NT2/D1 (cell line): ENCODE measurements at places on chromosomes 2 and 18.

DNA sequence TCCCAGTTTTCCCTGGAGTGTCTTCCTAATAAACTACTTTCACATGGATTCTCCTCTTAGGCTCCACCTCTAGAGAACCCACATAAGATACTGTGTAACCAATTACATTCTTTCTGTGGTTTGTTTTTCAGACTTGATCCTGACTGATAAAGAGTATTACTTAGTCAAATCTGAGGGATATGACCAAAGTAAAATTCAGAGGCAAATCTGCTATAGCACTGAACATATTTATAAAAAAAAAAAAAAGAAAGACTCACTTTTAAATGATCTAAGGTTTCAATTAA, 13.9 kb downstream of the CKAP2L start:
- no peak for DNase-seq

- DNase-seq, result no peak
Measured at GRCh38 chr2:187057466-187057865, 208.5 kb upstream of the ZSWIM2 start.

DNA sequence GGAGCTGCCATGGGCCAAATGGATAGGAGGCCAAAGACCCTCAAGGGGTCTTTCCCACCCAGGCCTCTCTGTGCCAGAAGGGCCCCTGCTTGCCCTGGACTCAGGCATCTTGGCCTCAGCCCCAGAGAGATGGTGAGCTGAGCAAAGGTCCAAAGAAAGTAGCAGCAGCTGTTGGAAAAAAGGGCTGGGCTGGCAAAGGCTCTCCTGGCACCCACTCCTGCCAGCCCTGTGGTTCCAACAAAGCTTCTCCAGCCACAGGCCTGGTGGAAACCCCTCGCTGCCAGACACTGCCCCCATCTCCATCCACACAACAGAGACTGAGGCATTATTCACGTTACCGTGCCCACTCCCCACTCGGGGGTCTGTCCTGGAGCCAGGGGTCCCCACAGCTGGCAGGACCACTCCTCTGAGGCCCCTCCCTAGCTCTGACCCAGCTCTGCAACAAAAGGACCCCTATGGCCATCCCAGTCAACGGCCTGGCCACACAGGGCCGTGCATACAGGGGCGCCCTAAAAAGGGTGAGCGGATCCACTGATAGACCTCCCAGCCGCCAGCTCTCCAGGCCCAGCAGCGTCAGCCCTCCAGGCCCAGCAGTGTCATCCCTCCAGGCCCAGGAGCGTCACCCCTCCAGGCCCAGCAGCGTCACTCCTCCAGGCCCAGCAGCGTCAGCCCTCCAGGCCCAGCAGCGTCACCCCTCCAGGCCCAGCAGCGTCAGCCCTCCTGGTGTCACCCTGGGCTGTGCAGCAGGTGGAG, 10.1 kb downstream of the BIN1 start:
- DNase-seq, result no peak

- no peak for DNase-seq
Measured at GRCh38 chr2:86633155-86633651, 9.5 kb upstream of the RNF103 start.

DNA sequence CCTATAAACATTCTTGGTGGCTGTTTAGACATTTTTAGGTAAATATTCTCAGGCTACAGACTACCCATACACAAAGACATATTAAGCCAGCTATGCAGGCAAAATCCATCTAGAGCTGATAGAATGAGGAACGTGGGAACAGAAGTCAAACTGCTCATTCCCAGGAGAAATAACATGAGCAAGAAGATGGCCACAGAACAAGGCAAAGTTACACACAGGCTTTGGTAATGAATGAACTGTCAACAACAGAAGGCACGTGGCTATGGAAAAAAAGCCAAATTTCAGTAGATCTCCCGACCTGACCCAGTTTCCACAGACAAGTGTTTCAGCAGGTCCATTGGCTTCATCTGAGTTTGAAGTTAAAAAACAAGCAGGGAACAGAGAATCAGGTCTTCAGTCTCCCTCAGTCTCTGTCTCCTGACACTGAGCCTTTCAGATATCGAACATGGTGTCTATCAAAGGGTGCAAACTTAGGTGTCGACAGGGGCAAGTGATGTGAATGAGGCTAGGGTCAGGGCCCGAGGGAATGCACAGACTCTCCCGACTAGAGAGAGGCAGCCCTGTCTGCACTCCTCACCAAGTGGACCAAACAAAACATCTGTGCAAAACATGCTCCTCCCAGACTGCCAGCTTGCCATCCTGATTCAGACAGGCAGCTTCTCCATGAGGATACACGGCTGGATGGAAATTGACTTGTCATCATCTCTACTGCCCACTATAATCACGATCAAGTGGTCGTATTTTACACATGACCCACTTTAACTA, 25.9 kb downstream of the SIGLEC15 start:
- DNase-seq, result no peak

DNA sequence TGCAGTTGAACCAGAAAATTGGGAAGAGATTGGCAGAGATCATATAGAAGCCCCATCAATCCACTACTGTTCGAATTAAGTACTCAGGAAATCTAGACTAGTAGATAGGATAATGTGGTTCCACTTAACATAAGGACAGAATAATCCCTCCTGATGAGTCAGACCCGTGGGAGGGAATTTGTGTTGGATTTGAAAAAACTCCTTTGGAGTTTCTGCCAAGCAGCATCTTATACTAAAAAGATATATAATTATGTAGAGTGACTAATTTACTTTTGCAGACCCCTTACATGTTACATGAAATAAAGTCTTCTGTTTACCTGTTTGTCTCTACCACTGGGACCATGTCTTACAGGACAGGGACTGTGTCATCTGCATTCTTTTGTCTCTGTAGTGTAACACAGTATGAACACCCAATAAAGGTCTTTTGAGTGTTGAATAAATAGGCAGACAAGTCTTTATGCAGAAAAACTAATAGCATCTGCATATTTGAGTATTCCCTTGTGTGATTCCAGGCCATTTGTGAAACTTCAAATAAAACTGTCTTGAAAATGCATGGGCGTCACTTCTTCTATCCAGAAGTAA, 122.6 kb upstream of the DNAJC10 start:
- DNase-seq, result no peak

DNA sequence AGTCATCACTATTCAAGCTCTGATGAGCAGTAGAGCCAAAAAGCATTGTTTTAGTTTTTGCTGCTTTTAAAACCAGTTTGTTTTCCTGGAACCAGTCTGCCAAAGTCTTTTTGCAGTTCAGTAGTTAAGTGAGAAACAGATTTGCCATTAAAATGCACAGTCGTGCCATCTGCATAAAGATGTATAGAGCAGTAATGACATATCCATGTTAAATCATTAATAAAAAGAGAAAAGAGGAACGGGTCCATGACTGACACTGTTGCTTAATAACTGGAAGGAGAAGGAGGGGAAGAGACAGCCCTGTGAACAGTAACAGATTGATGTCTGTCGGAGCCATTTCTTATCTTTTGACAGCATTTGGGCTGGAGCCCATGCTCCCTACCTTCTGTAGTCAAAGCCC, 704.6 kb downstream of the SATB2 start:
- no peak for DNase-seq

DNA sequence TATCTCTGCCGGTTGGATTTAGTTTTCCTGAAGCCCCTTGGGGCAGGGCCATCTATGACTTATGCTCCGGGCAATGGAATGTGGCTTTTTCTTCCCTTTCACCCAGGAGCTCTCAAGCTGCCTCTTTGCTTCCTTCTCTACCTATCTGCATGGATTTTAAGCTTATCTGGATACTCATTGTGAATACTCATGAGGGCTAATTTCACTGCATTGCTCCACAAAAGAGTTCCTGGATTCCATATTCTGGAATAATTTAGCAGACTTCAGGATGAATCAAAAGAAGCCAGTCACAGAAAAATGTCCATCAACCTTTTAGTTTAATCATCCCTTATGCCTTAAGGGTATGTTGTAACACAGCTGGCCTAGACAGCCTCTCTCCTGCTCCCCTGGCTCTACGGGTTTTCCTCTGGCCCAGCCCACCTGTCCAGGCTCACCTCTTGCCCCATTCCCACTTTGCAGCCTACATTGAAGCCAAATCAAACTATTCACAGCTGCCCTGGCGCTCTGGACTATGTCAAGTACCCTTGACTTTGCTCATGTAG, 122.8 kb upstream of the RMDN2 start:
- DNase-seq, result no peak

DNA sequence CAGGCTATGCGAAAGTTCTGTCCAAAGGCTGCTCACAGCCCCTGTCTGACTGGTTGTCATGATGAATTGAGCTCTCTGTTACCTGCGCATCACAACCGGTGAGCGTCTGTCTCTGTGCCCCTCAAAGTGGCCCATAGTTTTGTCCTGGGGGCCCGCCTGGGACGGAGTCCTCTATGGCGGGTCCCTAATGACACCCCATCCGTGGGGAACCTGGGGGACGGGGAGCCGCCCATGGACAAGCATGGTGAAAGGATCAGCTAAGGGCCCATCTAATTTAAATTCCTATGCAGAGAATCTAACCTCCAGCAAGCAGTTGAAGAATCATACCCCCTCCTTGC, 473 bp downstream of the ELMOD3 start:
- no peak for DNase-seq

GRCh38 chr2:159130302-159130701, 156.2 kb downstream of the WDSUB1 start:
- no peak for DNase-seq

DNA sequence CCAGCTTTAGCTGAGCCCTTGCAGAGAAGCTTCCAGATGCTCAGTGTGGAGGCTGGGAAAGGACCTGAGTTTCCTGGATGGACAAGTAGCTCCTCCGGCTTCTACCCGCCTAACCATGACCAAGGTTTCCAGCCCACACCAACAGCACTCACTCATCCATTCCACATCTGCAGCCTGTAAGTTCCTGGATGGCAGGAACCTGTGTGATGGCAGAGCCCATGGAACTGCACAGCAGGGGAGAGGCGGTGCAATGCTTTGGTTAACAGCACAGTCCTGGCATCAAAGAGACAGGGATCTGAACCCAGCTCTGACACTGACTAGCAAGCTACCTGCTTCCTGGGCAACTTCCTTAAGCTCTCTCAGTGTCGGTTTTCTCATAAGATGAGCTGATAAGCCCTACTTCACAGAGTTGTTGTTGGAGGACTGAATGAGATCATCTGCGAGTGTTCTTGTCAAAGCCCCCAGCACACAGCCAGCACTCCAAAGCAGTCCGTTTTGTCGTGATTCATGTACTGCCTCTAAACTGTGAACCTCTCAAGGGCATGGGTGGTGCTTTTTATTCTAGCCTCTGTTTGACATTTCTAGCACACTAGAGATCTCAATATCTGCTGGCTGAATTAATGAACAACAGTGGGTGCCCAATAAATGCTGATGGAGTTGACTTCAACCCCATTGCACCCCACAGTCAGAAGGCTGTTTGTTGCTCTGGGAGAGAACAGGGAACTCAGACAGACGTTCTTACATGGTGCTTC, 41.6 kb upstream of the OTOF start:
- no peak for DNase-seq

- DNase-seq, result no peak
Measured at GRCh38 chr2:37682473-37682872, 11.0 kb upstream of the CDC42EP3 start.
